ENCODE measurements at places on chromosomes 4 and X.

GRCh38 chrX:79604364-79604763 lies 237.2 kb upstream of the ITM2A start:
- no peak for DNase-seq

GRCh38 chr4:184313702-184314659 lies 96.3 kb upstream of the ENPP6 start:
- DNase-seq = no peak

- no peak for DNase-seq
These were observed 1.1 kb downstream of the GTPBP6 start for GRCh38 chrX:317424-318067.

- DNase-seq = no peak
These were observed 223.4 kb downstream of the BCOR start for GRCh38 chrX:39874202-39874816.

- no peak for DNase-seq
These were observed 68.0 kb downstream of the IL21 start for GRCh38 chr4:122552898-122553297.

GRCh38 chr4:84660606-84661005 lies 77.7 kb downstream of the CDS1 start:
- no peak for DNase-seq

DNA sequence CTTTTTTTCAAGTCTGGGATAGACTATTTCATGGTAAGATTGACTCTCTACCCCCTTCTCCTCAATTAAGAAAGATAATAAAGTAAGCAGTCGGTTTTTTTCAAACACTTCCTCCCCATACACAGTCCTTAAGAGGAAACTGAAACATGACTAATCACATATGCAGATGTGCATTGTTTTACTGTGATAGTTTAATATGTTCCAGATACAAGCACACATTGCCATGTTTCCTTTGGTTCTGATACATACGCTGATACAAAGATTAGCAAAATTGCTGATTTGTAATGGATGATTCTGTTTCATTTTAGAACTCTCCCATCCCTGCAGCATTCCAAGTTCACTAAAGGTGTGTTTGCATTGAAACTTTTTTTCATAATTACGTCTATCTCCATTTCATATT lies 76.1 kb downstream of the FBXO8 start:
- no peak for DNase-seq

- no peak for DNase-seq
These were observed 95.7 kb downstream of the SHISA3 start for GRCh38 chr4:42492962-42493361.

DNA sequence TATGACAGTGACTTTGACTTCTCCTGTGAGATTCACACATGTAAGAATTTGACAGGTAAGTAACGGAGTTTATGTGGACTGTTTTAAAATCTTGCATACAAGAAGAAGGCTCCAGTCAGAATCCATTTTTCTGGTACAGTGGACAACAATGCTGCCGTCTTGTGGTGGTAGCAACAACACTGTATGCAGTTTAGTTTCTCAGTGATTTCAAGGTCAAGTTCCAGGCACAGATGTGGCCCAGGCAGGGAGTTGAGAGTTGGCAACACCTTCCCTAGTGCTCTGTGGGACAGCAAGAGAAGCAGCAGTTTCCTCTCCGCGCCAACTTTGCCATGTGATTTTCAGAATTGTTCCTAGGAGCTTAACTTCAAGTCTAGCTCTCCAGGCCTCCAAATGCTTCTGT lies 56.0 kb upstream of the STPG2 start:
- no peak for DNase-seq

DNA sequence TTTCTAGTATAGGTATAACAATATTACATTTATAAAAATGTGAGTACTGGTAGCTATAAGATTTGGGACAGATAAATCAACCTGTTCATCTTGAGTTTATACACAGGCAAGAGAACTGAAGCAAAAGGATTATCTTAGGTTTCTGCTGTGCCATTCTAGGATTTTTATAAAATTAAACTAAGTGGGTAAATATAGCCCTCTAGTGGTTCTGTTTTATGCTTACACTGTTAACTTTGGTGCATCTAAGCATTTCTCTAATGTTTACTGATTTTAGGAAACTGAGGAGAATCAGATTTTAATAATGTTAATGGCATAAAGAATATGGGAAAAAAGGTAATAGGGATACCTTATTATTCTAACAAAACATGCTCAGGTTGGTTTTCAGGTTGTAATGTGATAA lies 1.1 kb upstream of the RRH start:
- peak; percentile 4 for DNase-seq

GRCh38 chr4:99090481-99091215 lies 2.1 kb upstream of the ADH5 start:
- no peak for DNase-seq

DNA sequence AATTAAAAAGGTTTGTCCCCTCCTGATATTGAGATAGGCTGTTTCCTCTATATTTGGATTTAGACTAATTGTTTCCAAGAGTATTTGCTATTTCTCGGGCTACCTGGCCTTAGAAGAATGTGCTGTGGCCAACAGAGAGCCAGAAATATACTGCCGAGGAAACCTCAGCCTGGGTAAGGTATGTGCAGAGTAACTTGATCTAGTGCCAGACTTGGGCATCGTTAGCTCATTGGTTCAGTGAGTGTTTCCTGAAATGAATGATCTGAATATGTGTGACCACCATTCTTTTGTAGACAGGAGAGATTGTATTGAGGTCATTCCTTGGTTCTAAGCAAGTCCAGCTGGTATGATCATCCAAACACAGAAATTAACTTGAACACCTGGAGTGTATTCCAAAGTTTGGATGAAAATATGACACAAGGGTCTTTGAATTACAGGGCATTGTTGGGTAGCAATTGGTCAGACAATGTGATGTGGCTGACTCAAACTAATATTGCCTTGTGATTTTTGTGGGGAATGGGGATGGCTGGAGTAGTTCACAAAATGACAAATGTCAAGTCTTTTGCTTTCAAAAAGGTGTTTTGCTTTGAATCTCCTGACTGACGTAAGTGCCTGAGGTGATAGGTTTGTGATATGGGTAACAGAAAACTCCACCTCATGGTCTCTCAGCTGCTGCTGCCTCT lies 100.2 kb upstream of the CXCL13 start:
- no peak for DNase-seq

DNA sequence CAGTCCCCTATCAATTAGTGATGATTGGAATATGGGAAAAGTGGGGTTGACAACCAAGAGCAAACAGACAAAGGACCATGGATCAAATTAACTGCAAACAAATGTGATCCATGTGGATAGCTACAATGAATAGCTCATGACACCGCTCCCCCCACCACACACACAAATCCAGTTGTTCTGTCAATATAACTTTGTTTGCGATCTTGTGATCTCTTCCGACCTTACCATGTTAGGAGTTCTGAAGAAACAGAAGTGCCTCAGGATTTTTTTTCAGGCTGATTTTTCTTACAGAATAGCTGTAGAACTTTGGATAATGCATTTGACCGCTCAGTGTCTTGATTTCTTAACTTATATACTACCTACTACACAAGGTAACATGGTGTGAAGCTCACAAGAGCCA lies 116.6 kb downstream of the SH2D1A start:
- no peak for DNase-seq

GRCh38 chr4:37759833-37760232 lies 66.7 kb upstream of the PGM2 start:
- no peak for DNase-seq

DNA sequence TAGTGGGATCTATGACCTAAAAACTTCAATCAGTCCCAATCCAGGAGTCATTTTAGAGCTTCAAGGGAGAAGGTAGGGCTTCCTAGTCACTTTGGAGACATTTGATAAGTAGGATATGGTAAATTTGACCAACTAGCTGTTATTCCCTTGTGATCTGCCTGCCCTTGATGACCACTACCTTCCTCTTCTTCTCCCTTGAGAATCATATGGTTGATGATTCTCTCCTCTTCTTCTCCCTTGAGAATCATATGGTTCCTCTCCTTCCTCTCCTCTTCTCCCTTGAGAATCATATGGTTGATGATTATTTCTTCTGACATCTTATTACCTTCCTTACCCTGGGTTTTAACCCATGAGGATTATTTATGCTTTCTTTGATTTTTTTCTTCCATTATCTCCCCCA lies 482.6 kb upstream of the TENM3 start:
- DNase-seq = no peak
